ENCODE measurements at places on chromosomes 5 and 9.

- DNase-seq: no peak
Measured at GRCh38 chr9:2767800-2768677, 50.7 kb downstream of the KCNV2 start.

GRCh38 chr9:15834541-15834940 lies 281.7 kb downstream of the CCDC171 start:
- peak; percentile 67 for DNase-seq

- no peak for DNase-seq
Measured at GRCh38 chr5:124872086-124872485, 125.6 kb upstream of the ZNF608 start.

DNA sequence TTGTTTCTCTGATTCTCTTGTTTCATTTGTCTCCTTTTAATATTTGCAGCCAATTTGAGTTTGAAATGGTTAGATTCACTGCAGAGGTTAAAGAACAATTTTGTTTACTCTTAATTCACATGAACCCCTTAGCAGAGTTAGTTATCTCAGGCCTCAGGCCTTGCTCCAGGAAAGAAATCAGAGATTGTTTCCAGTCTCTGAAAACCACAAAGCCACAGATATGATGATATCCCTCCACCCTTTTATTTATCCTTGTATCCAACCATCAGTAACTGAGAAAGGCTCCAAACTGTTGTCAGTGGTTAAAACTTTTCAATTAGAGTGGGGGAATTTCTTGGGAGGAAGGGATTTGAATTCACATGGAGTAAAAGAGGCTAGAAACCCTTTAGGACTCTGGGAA lies 406.0 kb upstream of the DMAC1 start:
- no peak for DNase-seq

GRCh38 chr9:114288193-114289091 lies 34.5 kb upstream of the ORM1 start:
- peak; percentile 63 for DNase-seq

GRCh38 chr5:97101189-97101910 lies 41.1 kb downstream of the LIX1 start:
- peak; percentile 7 for DNase-seq

DNA sequence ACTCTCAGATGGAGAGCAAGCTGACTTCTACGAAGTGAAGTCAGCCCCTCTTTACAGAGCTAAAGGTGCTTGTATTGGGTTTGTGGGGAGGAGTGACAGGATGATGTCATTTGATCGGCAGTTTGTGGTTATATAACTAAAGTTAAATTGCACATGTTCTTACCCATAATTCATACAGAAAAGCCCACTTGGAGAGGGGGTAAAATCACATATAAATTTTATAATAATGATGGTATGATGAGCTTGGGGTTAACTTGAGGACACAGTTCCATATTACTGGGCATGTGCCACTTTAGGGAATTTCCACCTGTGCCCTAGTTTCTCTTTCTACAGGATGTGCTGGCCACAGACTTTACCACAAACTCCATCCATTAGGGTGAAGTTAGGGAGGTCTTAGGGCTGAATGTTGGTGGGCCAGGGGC lies 1178.6 kb upstream of the CDH9 start:
- DNase-seq: no peak

DNA sequence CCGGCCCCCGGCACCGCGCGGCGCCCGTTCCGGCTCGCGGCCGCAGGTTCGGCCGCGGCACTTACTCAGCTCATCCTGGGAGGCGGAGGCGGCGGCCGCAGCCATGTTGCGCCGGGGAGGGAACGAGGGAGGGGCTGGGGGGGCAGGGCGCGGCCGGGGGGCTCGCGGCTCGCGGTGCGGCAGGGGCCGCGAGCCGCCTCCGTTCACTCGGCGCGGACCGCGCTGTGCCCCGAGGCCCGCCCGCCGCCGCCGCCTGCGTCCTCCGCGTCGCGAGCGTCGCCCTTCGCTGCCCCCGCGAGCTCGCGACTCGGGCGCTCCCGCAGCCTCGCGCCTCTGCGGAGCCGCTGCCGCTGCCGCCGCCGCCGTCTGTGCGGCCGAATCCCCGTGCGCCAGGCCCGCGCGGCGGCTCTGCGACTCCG lies 735 bp downstream of the ECPAS start:
- no peak for DNase-seq

GRCh38 chr9:136135326-136136126 lies 16.9 kb upstream of the TMEM250 start:
- no peak for DNase-seq

DNA sequence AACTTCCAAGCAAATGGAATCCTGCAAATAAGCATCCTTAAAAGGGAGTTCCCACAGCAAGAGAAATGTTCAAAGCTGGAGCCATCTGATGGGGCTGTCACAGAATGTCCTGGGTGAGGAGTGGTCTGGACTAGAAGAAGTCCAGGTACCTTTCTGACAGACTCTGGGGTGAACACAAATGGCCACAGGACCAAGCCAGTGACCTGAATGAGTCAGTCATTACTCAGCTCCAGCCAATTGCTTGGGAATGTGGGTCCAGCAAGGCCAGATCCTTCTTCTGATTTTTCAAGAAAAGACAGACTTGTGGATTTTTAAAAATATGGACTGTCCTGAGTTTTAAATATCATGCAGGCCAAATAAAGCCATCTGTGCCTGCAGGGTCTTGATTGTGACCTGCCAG lies 30.1 kb downstream of the GALNT10 start:
- DNase-seq: peak; percentile 76

GRCh38 chr9:71975833-71976232 lies 64.4 kb downstream of the C9orf85 start:
- DNase-seq: no peak

- no peak for DNase-seq
Measured at GRCh38 chr9:130915096-130915447, 18.5 kb upstream of the QRFP start.

DNA sequence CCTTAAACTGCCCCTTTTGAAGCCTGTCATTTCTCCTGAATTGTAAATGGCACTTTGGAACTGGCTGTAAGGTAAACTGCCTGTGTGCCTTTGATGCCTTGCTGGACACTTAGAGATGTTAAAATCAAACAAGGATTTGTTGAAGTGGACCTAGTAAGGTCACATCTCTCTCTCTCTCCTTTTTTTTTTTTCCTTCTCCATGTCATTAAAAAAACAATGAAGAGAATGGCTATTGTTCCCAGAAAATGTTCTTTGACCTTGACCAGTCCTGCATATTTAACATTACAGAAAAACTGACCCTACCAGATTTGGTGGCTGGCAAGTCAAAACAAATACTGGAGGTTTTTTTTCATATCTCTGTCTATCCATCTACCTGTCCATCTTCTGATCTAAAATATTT lies 2.9 kb upstream of the DAB2 start:
- DNase-seq: no peak

DNA sequence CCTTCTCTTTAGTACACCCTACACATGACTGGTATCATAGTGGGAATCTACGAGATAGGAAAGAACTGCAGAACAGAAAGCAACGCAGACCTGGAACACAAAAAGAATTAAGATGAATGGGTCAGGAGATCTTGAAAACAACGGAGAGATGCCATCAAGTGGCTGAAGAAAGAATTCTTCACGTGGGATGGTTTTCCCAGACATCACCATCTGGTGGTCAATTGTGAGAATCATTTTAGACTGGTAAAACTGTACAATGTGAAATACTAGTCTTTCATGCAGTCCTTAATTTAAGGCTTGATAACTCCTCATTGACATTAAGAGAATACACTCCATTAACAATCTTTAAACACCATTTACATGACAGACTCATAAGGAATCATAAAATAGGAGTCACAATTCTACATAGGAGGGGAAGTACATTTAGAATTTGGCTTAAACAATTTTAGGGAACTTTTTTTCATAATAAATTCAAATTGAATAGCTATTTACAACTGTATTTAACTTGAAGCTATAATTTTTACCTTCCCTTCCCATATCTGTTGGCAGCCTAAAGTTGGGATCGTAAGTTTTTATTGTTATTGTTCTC lies 128.4 kb upstream of the TRPM3 start:
- peak; percentile 67 for DNase-seq

DNA sequence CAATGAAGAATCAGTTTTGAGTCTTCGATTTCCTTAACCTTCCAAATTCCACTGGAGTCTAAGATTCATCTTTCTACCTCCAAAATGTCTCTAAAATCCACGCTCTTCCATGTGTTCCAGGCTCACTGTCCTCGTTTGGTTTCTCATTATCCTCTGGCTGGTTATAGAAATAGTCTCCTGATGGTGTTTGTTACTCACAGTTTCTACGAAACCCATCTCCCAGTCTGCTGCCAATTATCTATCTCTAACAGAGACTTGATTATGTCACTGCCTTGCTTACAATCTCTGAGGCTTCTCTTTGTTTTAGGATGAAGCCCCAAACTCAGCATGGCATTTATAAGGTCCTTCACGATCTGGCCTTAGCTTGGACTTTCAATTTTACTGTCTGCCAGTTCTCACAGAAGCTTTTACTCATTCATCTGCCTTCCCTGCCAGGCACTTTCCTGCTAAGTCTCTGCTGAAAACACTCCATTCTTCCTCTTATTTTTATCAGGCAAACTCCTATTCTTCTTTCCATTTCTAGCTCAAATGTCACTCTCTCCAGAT lies 339.6 kb upstream of the SGCD start:
- DNase-seq: no peak

- no peak for DNase-seq
Measured at GRCh38 chr9:5825895-5826622, 6.9 kb downstream of the ERMP1 start.

DNA sequence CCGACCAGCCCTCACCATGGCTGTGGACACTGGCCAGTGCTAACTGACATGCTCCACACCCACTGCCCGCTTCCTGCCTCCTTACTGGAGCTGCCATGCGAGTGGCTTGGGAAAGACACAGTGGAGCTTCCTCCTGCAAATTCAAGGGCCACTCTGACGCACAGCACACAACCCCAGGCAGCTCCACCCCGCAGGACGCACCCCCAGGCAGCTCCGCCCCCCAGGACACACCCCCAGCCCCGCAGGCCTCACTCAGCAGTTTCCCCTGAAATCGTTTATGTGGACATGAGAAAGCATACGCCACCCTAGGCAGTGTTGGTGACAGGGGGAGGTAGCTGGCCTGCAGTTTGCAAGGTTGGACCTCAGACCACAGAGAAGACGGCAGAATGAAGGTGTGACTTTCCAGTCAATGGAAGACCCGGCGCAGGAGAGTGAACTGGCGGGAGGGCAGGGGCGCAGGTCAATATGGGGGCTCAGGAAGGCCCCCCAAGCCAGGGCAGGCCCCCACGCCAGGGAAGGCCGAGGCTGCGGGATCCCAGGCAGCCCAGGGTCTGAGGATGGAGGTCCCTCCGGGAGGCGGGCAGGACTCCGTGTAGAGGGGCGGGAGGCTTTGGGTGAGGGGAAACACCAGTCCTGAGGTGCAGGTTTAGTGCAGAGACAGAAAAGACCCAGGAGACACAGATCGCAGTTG lies 21.6 kb downstream of the LPCAT1 start:
- DNase-seq: no peak

DNA sequence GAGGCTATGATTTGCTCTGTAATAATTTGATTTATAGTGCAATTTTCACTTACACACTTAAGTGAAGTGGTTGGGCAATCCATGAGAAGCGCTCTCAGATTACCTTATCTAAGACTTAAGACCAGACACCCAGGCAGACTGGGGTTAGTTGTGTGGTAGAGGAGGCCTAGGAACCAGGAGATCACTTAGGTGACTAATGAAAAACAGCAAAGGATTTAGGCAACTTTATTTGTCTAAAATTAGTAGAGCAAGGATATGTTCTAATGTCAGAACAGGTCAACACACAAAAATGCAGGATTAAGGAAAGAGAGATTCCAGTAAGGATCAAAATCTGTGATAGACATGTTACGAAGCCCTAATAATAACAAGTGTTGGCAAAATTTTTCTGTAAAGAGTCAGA lies 913.8 kb downstream of the TLE1 start:
- no peak for DNase-seq

DNA sequence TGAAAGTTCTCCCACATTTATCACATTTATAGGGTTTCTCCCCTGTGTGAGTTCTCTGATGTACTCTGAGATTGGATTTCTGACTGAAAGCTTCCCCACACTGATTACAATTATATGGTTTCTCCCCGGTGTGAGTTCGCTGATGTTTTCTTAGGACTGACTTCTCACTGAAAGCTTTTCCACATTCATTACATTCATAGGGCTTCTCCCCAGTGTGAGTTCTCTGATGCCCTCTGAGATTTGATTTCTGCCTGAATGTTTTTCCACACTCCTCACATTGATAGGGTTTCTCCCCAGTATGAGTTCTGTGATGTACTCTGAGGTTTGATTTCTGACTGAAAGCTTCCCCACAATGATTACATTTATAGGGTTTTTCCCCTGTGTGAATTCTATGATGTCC lies 36.3 kb downstream of the ZNF782 start:
- DNase-seq: no peak

DNA sequence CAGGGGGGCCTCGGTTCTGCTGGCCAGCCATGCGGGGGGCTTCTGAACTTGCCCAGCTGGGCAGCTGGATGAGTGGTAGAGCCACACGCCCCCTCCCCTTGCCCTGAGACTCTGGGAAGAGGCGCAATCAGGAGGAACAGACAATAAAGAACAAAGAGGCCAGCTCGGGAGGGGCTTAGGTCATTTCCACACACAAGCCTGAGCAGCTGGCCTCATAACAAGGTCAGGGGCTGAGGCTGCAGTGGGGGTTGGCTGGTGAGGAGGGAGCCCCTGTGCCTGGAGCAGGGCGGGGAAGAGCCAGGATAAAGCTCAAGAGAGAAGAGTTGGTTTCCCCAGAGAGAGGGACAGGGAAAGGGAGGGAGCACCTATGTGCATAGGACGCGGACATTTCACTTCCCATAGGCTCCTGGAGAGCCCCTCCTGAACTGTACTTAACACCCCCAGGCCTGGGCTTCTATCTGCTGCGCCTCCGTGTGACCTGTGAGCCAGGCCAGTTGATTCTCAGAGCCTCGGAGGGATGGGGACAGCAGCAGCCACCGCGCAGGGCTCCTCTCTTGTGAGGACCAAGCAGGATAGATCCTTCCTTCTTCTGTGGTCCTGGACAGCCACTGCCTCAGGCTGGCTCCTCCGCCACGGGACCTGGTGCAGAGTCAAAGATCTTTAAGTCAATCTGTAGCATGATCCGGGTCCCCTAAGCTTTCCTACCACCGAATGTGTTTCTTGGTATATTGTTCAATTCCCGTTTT lies 75.3 kb upstream of the GGTA1 start:
- no peak for DNase-seq

DNA sequence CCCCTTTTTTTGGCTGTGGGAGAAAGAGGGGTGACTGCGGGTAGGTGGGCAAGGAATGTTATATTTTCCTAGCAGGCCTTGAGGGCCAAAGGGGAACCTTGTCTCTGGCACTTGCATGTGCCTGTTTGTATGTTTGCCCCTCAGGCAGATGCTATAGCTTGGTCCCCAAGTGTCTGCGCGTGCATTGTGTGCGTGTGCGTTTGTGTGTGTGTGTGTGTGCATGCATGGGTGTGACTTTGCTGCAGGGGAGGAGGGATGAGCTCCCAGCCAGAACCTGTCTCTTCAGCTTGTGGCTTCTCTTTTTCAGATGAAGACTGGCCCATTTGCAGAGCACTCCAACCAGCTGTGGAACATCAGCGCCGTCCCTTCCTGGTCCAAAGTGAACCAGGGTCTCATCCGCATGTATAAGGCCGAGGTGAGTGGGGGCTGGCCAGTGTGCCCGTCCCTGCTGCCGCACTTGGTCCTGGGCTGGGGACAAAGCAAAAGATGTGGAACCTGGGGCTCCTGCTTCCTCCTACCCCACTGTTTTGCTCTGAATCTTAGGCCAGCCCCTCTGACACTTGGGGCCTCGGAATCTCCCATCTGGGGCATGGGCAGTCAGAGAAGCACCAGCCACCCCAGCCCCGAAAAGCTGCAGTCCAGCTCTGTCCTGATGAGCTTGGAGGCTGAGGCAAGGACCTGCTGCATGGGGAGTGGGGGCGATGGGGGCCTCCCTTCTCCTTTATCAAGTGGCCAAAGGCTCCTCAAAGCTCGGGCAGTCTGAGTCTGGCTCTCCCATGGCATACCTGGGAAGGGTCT lies 31.1 kb downstream of the PTPA start:
- DNase-seq: no peak

GRCh38 chr5:139895046-139895445 lies 99.4 kb downstream of the PSD2 start:
- no peak for DNase-seq

All from brain microvascular endothelial cell (primary cell).